ENCODE measurements at places on chromosomes 12 and 14.

GRCh38 chr12:26918321-26919215 lies 19.2 kb downstream of the INTS13 start:
- peaks cover 7% of the 10 kb centered on the region for H3K36me3 ChIP-seq
- no peak overlapping the region for H3K4me3 ChIP-seq
- DNase-seq = no peak

GRCh38 chr12:92370828-92371227 lies 225.2 kb upstream of the BTG1 start:
- no peak overlapping the region for H3K27ac ChIP-seq
- no peaks in the 10 kb centered on the region for H3K27me3 ChIP-seq
- DNase-seq = no peak

GRCh38 chr12:26122061-26122680 lies 2.7 kb downstream of the BHLHE41 start:
- H3K4me3 ChIP-seq = peak overlapping the region; percentile 57
- H3K36me3 ChIP-seq = no peaks in the 10 kb centered on the region
- H3K4me1 ChIP-seq = peaks cover 55% of the 10 kb centered on the region
- H3K27me3 ChIP-seq = peaks cover 48% of the 10 kb centered on the region
- H3K27ac ChIP-seq = peak overlapping the region; percentile 70

- H3K27ac ChIP-seq = no peak overlapping the region
- no peaks in the 10 kb centered on the region for H3K27me3 ChIP-seq
- no peaks in the 10 kb centered on the region for H3K36me3 ChIP-seq
- no peak for DNase-seq
- no peak overlapping the region for H3K4me3 ChIP-seq
Measured at GRCh38 chr12:14874882-14875281, 10.8 kb downstream of the MGP start.

All from upper lobe of left lung (tissue), 6 donors.